ENCODE measurements at places on chromosomes 7 and 10.

- DNase-seq: no peak
These were observed 83.1 kb downstream of the LRRN3 start for GRCh38 chr7:111173990-111174389.

DNA sequence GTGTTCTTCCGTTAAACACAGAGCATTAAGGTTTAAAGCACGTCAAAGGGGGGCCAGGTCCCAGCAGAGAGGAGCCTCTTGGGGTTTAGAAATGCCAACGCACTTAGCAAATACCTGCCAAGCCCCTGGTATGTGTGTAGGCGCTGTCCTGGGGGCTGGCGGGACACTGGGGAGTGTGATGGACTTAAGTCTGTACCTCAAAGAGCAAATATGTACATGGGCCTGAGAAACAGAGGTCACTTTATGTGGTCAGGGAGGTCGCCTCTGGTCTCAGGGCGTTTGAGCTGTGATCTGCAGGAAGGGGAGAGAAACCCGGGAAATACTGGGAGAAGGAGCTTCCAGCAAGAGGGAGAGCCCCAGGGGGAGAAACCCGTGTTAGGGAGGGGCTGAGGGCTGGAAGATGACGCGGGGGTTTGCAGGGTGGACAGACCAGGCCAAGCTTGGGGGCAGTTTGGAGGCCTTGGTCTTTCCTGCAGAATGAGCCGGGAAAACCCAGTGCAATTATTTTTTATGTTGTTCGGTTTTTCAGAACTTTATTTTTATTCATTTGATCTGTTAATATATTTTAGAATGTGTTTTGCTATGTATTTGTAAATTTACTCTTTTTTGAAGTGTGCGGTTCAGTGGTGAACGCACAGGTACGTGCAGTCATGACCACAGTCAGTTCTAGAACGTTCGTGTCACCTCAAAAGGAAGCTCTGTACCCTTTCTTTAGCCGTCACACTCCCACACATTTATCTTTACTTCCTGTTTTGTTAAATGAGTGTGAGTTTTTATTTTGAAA, 441.4 kb upstream of the FOXK1 start:
- DNase-seq: no peak

- no peak for DNase-seq
These were observed 33.9 kb downstream of the TMEM229A start for GRCh38 chr7:123998921-123999320.

- DNase-seq: no peak
These were observed 70.0 kb downstream of the MINDY4 start for GRCh38 chr7:30841025-30841735.

DNA sequence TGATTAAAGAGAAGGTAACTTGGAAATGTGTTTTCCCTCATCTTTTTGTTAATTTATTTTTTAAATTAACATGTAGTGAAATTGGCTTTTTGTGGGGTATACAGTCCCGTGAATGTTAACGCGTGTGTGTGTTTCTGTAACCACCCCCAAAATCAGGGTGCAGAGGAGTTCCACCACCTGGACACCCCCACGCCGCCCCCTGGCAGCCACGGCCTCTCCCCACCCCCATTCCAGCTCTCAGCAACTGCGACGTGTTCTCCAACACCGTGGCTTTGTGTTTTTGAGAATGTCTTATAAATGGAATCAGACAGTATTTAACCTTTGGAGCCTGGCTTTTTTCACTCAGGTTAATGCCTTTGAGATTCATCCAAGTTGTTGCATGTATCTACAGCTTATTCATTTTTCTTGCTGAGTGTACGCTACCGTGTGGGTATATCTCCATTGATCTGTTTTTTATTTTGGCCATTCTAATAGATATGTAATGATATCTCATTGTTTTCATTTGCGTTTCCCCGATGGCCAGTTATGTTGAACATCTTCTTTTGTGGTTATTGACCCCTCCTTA, 218.8 kb downstream of the EBF3 start:
- no peak for DNase-seq

GRCh38 chr7:30556840-30557239, 37.8 kb upstream of the GARS1 start:
- DNase-seq: no peak

GRCh38 chr7:92834507-92835260, 1.7 kb downstream of the CDK6 start:
- no peak for DNase-seq

GRCh38 chr7:65978891-65979582, 3.0 kb downstream of the GUSB start:
- no peak for DNase-seq

DNA sequence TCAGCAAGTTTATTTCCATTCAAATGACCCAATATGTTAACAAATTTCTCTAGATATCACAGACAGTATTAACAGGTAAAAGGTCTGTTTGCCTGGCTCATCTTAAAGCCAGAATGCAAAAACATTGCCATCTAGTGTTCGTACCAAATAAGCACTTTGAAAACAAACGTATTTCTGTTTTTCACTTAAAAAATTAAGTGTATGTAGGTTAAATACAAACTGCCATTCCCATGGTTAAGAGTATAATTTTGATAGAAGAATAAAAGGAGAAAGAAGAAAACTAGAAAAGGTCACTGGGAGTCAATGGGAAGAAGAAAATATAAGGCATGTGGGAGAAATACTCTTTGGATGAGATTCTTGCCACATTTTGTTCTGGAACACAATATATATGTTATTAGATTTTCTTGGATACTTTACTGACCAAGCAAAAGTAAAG, 51.0 kb downstream of the ORC5 start:
- no peak for DNase-seq

- no peak for DNase-seq
These were observed 44.0 kb upstream of the VDAC2 start for GRCh38 chr10:75166623-75166972.

GRCh38 chr10:107650939-107651338, 486.4 kb upstream of the SORCS1 start:
- no peak for DNase-seq

DNA sequence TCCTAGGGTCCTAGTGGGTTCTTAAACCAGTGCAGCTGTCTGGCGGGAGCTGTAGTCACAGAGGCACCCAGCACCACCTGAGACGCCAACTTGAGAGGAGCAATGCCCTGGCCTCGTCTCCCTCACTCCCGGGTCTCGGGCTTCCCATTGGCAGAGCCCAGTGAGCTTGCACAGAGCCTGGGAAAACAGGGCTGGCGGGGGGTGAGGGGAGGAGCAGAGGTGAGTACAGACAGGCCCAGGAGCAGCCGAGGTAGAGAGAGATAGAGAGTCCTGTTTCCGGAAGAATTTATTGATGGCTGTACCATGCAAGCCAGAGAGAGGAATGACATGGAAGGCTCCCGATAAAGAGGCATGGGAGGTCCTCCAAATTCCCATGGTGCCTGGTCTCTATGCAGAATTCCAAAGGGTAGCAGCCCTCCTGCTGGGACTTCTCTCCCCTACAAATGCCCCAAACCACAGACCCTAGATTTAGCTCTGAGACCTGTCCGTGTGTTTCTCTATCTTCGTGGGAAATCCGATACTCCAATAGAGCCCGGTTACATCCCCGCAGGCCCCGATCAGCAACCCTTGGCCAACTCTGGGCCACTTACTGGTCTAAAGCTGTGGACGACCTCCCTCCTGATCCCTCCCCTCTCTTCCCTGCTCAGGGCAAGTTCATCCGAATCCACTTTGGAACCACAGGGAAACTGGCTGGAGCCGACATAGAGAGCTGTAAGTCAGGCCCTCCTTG, 20.3 kb upstream of the MYH16 start:
- no peak for DNase-seq

- no peak for DNase-seq
These were observed 27.4 kb downstream of the PILRA start for GRCh38 chr7:100400656-100401055.

- DNase-seq: no peak
These were observed 22.4 kb upstream of the SEMA3C start for GRCh38 chr7:80941208-80941758.

DNA sequence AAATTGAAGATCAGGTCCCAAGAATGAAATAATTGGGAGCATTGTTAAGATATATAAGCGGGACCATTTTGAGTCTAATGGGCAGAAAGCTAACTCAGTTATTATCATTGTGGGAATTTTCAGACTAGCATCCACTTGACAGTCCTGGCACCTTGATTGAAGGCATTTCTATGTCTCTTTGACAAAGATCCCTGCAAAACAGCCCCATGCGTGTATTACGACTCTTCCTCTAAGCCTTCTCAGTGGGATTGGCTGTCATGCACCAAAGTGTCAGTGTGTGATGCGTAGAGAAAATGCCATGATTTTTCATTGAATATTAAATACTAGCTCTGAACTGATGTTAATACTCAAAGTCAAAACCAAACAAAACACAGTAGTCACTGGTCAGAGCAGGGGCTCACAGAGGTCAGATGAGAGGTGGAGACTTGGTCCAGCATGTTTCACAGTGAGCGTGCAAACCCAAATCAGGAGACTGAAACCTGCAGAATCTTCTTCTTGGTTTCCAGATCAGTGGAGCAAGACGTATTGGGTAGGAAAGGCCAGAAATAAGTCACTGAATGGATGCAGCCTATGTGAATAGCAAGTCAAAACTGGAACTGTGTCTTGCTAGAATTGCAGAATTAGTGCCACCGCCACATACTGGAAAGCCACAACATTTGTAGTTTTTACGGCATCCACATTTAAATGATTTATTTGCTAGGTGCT, 303.6 kb upstream of the AKR1E2 start:
- no peak for DNase-seq

- DNase-seq: no peak
These were observed 157.5 kb downstream of the MGMT start for GRCh38 chr10:129624526-129624925.

DNA sequence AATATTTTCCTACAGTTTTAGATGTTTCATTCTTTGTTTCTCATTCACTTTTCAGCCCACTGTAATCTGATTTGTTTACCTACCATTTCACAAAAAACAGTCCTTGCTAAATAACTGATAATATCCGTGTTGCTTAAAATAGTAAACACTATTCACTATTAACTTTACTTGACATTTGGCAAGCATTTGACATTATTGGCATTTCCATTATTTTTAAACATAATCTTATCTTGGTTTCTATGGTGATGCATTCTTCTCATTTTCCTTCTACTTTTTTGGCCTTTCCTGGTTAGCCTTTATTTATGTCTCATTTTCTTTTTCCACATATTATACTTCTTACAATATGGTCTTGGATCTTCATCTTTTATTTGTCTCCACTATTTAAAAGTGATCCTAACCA, 715.3 kb downstream of the DNAJB9 start:
- no peak for DNase-seq

DNA sequence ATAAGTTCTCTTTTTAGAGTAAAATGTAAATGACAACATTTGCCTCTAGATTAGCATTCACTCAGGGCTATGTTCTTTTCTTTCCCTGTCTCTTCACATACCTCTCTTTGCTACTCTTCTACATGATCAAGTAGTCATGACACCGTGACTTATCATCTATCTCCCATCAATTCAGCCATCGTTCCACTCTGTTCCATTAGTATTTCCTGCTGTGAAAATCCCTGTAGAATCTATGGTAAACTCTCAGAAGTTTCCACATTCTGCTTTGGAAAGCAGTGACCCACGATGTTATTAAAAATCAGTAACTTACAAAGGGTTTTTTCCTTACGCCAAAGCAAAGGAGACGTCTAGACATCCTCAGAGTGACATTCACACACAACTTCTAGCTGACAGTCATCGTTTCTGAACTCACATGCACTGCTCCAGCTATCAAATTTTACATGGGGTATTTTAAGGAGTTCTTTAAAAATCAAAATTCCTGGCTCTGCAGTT, 135.6 kb downstream of the SEMA3C start:
- no peak for DNase-seq

DNA sequence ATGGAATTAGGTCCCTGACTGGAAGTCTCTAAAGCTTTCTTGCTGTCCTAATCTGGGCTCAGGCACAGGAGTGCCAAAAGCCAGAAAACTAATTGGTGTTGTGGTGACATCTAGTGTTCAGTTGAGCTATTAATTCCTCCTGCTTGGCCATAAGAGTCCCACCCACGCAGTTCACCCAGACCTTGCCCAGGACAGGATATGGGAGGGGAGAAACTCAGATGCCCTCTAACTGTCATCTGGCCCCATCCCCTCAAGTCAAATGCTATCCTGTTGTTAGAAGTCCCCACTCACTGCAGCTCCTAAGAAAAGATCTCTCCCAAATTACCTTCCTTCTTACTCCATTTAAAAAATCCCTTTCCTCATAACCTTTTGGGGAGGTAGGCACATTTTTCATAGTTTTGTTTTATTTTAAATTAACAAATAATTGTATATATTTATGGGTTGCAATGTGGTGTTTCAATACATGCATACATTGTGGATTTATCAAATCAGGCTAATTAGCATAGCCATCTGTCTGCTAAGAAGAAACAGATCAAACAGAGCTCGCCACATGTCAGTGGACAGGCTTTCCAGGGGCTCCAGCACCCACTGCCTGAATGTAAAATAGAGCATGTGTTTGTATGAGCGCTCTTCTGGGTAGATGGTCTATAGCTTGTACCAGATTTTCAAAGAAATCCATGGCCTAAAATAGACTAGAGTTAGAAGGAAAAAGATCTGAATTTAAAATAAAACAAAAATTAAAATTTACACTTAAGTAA, 84.0 kb downstream of the GSAP start:
- DNase-seq: no peak

- no peak for DNase-seq
These were observed 10.9 kb downstream of the ADCK2 start for GRCh38 chr7:140683657-140684056.
